Motor neuron (in vitro differentiated cells): ENCODE measurements at places on chromosomes 5 and 9. TPM values are rescaled to one million over a fixed set of nuclear protein-coding genes. Genes with fewer than 3 reads are reported as not detected.

PRR16 gene
- 1.0 and 1.3 TPM in 2 replicates for total RNA-seq

SH2D3C gene
- total RNA-seq = 0.14 TPM in 1 of 2 replicates, not detected in the other

PCDHGA5 gene
- 0.32 and 0.54 TPM in 2 replicates for total RNA-seq

SOHLH1 gene
- total RNA-seq = 0.14 and 0.24 TPM in 2 replicates

PRUNE2 gene
- 0.38 and 0.56 TPM in 2 replicates for total RNA-seq

EXOC3 gene
- 69.6 and 73.2 TPM in 2 replicates for total RNA-seq

ACTBL2 gene
- total RNA-seq = not detected in 2 replicates

PCDHB10 gene
- total RNA-seq = 4.1 and 4.3 TPM in 2 replicates

COL15A1 gene
- total RNA-seq = 3.6 and 4.1 TPM in 2 replicates

BDP1 gene
- total RNA-seq = 24.6 and 26.1 TPM in 2 replicates

PRLR gene
- total RNA-seq = 0.27 and 0.33 TPM in 2 replicates

BTNL8 gene
- 0.14 and 0.17 TPM in 2 replicates for total RNA-seq

MEF2C gene
- 123 and 128 TPM in 2 replicates for total RNA-seq

ANKRD20A1 gene
- total RNA-seq = 1.1 and 1.4 TPM in 2 replicates

ZBTB34 gene
- total RNA-seq = 2.5 and 2.9 TPM in 2 replicates

INSYN2B gene
- 0.31 TPM in 1 of 2 replicates, not detected in the other for total RNA-seq

FAM169A gene
- total RNA-seq = 24.8 and 25.3 TPM in 2 replicates

ZMYND19 gene
- 19.6 and 20.7 TPM in 2 replicates for total RNA-seq

TRPM6 gene
- total RNA-seq = 0.05 and 0.13 TPM in 2 replicates

ANKH gene
- total RNA-seq = 20.1 and 27.9 TPM in 2 replicates

ST8SIA4 gene
- 23.6 and 26.4 TPM in 2 replicates for total RNA-seq

ANKRD31 gene
- total RNA-seq = 0.18 and 0.46 TPM in 2 replicates

CRHBP gene
- total RNA-seq = 0.43 and 0.66 TPM in 2 replicates
